ENCODE measurements at places on chromosomes 4 and X.

DNA sequence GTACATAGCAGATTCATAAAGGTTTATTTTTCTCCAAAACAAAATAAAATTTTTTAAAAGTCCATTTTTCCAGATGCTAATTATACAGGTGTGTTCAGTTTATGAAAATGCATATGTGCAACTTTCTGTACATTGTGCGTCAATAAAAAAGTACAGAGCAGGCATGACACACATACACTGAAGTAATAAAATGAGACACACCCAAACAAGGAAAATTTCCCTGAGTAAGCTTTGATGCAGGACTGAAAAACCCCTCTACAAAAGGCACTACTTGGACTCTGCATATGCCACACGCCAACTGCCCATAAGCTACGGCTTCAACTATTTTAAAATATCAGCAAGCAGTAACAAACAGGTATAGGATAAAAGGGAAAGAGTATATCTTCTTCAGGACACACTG, 13.8 kb downstream of the ARAP2 start:
- DNase-seq = no peak

- DNase-seq = no peak
Observed at GRCh38 chr4:75904076-75904475, 1.8 kb upstream of the PPEF2 start.

GRCh38 chr4:74675673-74676279, 118.5 kb downstream of the BTC start:
- peak; percentile 28 for DNase-seq

- no peak for DNase-seq
Observed at GRCh38 chrX:31350808-31351074, 278.9 kb upstream of the FTHL17 start.

GRCh38 chrX:49172280-49172780, 632 bp downstream of the PLP2 start:
- peak; percentile 79 for DNase-seq

DNA sequence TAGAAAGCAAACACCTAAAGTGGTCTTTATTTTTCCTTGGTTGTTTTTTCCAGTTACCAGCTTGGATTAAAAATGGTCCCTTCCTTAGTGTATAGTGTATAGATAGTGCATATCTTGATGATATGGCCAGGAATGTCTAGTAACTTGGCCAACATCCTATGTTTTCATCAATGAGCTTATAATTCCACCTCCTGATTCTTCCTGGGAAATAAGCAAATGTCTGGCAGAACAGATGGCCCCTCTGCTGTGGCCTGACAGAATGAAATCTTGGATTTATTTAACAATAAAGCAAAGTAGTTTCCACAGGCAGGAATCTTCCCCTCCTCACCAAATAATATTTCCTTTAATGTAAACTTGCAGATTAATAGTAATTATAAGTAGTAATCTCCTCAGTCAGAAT, 6.1 kb downstream of the SCARB2 start:
- DNase-seq = no peak
